HEK293T (cell line): ENCODE measurements at places on chromosomes 16 and 17.

DNA sequence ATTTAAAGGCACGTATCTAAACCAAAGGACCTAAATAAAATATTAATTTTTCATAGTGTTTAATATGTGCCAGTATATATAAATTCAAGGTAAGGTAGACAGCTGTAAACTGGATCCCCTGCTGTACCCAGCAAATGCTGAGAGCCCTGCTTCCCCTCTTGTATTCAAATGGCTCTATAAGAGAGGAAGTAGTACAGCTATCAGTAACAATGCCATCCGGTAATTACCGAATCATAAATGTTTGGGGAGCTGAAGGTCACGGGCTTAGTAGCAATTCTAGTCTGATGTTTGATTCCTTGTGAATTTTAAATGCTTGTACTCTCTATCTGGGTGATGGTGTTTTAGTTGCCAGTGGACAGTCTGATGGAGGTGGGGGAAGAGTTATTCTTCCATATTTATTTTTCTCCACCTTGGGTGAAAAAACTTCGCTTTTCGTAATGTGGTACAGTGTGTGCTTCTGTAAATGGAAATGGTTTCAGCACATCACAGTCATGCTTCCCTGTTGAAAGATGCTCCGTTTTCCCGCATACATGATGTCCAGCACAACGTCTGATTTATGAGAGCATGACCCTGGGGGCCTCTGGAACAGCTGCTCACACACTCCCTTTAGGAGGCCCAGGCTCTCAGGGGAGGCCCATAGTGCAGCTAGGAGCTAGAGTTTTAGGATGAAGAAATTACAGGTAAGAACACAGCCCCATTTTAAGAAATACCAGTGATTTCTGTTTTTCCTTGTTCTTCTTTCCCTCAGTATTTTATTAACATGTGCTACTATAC is 423.9 kb downstream of the WWOX start:
- peak; percentile 10 for DNase-seq

DNA sequence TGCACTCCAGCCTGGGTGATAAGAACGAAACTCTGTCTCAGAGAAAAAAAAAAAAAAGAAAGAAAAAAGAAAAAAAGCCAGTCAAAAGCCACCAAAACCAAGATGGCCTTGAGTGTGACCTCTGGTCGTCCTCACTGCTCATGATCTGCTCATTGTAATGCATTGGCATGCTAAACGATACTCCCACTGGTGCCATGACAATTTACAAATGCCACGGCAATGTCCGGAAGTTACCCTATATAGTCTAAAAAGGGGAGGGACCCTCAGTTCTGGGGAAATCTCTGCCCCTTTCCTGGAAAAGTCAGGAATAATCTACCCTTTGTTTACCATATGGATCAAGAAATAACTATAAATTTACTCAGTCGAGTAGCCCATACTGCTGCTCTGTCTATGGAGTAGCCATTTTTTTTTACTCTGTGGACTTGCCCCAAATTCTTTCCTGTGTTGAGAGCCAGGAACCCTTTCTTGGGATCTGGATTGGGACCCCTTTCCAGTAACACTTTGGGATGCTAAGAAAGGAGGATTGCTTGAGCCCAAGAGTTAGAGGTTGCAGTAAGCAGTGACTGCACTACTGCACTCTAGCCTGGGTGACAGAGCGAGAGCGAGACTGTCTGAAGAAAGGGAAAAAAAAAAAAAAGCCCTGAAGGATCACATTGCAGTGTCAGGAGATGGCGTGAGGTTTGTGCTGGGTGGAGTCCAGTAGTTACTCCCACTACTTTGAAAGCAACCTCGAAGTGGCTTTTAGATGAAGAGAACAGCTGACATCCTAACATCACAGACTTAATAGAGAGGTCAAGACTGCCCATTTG is 3.7 kb upstream of the TMEM231 start:
- DNase-seq, result peak; percentile 11

- DNase-seq, result no peak
Measured at GRCh38 chr16:79212114-79212791, 388.3 kb downstream of the MAF start.

GRCh38 chr17:6492892-6493674 is 48.8 kb downstream of the PIMREG start:
- no peak for DNase-seq

GRCh38 chr16:11658896-11659708 is 9.2 kb upstream of the SNN start:
- no peak for DNase-seq

- no peak for DNase-seq
Measured at GRCh38 chr17:38428643-38429371, 543 bp downstream of the ARHGAP23 start.

DNA sequence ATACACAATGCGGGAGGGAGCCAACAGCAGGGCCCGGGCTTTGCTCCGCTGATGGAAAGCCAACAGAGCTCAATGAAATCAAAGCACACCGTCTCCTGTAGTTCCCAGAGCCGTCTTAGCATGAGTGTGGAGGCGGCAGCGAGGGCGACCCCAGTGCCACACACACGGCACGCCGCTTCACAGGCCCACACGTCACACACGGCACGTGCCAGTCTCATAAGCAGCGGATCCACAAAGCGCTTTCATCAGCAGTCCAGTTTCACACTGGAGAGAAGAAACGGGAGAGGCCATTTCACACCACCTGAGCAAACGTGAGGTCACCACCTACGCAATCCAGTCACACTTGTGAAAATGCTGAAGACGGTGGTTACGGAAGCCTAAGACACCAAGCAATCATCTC is 34.8 kb downstream of the CYB5D2 start:
- DNase-seq, result no peak

DNA sequence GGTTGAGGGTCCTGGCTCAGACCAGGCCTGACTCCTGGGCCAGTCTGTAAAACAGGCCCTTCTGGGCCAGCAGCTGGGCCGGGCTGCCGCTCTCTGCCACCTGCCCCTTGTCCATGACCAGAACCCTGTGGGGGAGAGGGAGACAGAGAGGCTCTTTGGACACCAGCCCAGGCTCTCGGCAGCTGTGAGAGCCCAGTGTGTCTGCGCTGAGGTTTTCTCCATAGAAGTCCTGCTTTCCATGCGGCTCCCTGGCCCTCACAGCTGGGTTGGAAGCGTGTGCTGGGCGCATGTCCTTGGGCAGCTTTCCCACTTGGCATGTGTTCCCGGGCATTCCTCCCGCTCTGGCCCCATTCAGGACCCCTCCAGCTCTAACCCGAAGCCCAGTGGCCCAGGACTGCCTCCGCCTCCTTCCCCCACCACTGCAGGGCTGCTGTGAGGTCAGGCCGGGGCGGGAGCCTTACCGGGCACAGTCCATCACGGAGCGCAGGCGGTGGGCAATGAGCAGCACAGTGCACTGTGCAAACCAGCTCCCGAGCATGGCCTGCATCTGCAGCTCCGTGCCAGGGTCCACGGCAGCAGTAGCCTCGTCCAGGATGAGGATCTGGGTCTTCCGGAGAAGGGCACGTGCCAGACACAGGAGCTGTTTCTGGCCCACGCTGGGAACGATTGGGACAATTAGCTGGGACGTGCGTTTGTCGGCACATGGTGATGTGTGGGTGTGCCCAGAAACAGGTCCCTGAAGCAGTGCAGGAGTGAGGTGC is 73.0 kb downstream of the ABCC6 start:
- DNase-seq, result no peak

GRCh38 chr16:82641336-82641984 is 14.7 kb downstream of the CDH13 start:
- no peak for DNase-seq
